ENCODE measurements at places on chromosomes 12 and 14.
A peak's percentile ranks its signal among the peaks of the same experiment; 100 is the strongest.

GRCh38 chr12:83996671-83997070 lies 915.9 kb downstream of the SLC6A15 start:
- DNase-seq, result no peak

GRCh38 chr12:607541-608001 lies 55.7 kb downstream of the NINJ2 start:
- no peak for DNase-seq

GRCh38 chr14:21016413-21017190 lies 8.3 kb downstream of the NDRG2 start:
- DNase-seq, result no peak

DNA sequence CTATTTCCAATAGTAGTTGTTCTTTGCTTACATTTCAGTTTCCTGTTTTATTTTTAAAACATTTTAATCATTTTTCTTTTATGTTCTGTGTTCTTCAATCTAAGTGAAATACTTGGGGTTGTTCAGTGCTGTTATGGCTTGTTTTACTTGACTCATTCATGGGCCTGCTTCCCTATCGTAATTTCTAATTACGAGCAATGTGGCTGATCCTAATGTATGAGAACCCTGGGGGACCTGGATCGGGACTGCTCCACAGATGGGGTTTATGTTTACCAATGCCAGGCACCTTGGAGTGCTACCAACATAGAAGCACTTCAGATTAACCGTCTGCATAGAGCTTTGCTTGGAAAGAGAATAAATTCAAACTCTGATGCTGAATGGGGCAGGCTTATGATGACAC lies 29.8 kb downstream of the TECPR2 start:
- DNase-seq, result no peak

GRCh38 chr12:98653866-98654493 lies 8.9 kb downstream of the APAF1 start:
- DNase-seq, result no peak

DNA sequence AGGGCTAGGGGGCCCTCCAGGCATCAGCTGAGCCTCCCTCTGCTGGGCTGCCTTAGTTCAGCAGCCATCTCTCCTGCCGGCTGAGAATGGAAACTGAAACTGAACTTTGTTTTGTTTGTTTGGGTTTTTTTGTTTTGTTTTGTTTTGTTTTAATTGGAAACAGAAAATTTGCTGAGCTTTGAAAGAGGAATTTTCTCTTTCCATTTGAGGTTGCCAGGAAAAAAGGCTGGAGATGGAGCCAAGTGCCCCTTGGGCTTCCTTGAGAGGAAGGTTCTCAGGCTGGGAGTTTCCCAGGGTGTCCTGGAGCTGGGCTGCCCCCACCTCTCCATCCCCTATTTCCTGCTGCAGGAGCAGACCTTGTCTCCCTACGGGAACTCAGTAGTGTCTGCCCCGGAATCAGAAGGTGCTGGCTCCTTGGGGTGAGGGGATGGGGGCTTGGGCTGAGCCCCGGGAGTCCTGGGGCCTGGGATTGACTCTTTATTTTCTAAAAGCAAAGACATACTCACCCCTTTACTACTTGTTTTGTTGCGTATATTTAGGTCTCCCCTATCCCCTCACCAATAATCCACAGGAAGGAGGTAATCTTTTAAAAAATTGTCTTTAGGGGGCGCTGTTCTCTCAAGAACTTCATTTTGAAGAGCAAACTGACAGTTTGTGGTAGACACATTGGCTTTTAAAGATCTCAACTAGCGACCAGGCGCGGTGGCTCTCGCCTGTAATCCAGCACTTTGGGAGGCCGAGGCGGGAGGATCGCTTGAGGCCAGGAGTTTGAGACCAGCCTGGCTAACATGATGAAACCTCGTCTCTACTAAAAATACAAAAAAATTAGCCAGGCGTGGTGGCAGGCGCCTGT lies 21.3 kb upstream of the OASL start:
- no peak for DNase-seq

DNA sequence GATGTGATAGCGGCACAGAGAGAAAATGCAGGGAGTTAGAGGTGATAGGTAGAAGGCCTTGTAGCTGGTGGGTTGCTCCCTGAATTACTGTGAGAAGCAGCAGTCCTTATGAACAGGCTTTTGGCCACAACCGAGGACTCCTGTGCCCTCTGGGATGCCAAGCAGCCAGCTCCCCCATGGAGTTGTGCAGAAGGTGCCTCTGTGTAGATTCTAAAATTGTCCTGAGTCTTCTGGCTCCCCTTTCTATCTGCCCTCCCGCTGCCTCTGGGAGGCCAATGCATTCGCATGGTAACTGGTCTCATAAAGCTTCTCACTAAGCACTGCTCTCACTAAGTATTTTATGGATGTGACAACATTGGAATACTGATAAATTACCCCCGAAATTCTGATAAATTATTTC lies 16.1 kb upstream of the SUSD6 start:
- no peak for DNase-seq

- DNase-seq, result no peak
These were observed 43.7 kb downstream of the CCDC59 start for GRCh38 chr12:82314406-82314892.

DNA sequence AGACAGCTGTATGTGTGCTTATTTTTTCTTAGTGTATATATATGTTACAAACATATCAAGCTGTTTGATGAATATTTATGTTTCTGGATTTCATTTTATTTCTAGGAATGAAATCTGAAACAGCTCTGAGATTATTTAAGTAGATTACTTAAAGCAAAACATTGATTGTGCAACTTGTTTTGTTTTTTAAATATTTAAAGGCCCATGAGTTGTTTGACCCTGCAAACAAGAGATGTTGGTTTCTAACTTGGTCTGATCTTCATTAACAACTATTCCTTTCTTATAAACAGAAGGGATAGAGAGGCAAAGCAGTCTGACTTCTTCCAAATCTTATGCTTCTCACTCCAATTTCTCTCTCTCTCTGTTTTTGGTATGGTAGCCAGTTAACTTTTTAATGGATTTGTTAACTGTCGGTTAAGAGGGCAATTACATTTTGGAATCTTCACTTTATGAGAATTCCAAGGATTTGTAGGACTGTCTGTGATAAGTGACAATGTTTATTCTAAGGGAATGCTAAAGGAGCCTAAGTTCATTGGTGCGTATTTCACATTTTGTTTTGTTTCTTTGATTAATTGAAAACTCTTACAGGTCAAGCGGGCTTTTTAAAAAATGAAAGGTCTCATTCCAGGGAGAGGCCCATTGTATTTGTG lies 102.6 kb upstream of the HMGA2 start:
- no peak for DNase-seq

- DNase-seq, result no peak
These were observed 12.9 kb downstream of the P2RX4 start for GRCh38 chr12:121222847-121223246.

- DNase-seq, result no peak
These were observed 185.7 kb downstream of the KICS2 start for GRCh38 chr12:64036414-64036813.

GRCh38 chr14:76352639-76353281 lies 23.2 kb upstream of the ESRRB start:
- peak; percentile 33 for DNase-seq

- DNase-seq, result no peak
These were observed 409.2 kb upstream of the TMPO start for GRCh38 chr12:98106031-98106683.

DNA sequence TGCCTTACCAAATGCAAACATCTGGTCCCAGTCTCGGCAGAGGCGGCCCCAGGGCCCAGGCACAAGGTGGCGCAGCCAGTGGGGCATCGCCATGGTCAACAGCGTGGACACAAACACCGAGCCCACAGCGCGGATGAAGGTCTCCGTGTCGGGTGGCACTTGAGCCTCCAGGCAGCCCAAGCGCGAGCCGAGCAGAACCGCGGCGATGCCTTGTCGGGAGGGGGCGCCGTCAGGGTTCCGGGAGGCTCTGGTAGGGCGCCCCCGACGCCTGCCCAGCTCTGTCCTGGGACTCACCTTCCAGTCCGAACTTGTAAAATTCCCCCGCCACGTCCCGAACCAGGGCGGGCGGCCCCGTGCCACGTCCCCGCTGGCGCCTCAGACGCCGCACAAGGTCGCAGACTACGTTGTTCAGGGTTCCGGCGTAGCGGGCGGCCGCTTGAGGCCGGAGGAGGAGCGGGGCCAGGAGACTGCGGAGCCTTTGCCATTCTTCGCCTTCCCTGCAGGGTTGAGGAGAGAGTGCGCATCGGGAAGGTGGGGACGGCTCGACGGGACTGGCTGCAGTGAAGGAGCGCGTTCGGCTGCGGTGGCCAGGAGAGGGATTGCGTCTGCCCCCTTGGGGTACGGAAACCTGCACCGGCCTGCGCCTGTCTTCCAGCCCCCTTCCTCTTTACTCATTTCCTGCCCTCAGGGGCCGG lies 1.7 kb downstream of the CYP27B1 start:
- no peak for DNase-seq

DNA sequence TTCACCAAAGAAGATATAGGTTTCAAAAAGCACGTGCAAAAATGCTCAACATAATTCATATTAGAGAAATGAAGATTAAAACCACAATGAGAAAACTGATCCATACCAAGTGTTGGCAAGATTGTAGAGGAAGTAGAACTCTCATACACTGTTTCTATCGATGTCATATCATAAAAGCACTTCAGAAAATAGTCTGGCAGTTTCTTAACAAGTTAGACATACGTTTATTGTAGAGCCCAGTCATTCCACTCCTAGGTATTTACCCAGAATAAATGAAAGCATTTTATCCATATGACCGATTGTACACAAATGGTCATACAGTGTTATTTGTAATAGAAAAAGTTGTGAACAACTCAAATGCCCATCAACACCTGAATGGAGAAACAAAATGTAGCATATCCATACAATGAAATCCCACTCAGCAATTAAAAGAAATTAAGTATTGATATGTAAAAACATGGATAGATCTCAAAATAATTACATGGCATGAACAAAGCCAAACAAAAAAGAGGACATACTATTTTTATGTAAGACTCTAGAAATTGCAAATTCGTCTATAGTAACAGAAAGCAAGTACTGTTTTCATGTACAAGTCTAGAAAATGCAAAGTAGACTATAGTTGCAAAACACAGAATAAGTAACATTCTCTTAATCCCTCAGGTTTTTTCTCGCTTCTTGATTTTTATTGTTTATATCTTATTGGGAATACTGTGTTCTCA lies 41.0 kb downstream of the USP15 start:
- DNase-seq, result no peak

- DNase-seq, result no peak
These were observed 47.9 kb downstream of the SYNE3 start for GRCh38 chr14:95468448-95469133.

DNA sequence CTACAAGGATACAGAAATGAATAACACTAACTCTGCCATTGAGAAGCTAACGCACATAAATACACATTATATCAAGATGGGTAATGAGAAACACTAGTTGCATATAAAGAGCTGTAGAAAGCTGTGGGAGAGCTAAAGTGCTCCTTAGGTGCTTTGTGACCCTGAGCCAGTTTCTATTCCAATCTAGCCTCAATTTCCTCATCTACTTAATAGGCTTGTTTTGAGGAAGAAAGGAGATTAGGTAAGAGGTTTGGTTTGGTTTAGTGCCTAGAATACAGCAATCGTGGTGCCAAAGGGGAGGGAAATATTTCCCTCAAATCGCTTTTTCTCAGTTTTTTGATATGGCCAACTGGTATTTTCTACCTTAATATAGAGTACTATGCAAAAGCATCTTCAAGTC lies 994 bp downstream of the SRP54 start:
- DNase-seq, result no peak

GRCh38 chr14:73153272-73153671 lies 17.0 kb downstream of the PSEN1 start:
- no peak for DNase-seq

DNA sequence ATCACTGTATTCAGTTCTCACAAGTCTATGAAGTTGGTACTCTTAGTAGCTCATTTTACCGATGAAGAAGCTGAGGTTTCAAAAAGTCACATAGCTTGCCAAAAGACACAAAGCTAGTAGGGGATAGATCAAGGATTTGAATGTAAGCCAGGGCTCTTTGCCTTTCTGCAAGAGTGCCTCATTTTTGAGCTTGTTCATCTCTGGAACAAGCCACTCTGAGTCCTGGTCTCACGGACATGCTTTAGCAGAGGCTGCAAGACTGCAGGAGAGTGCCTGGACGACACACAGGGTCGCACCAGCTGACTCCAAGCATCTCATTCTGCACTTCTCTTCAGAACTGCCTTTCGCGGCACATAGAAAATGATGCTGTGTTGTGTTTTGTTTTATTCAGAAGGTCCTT lies 3.7 kb downstream of the NUAK1 start:
- no peak for DNase-seq

DNA sequence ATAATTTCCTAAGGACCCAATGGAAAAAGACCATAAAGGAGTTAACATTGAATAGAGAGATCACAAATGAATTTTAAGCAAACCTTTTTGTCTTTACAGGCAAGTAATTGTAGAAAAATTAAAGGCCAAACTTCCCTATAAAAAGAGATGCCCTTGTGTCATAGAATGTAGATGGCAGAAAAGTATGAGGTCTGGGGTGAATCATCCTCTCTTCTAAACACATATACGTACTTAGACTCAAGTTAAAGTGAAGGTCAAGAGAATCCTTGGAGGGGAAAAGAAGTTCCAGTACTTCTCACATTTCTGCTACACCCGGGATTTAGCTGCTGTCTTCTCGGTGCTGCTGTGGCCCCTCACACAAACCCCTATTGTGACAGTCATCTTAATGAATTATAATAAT lies 116.2 kb upstream of the ARID2 start:
- no peak for DNase-seq

- DNase-seq, result no peak
These were observed 77.7 kb downstream of the PPP2R5C start for GRCh38 chr14:101839236-101839635.

- no peak for DNase-seq
These were observed 31.8 kb downstream of the BDKRB1 start for GRCh38 chr14:96287856-96288255.

Data from stimulated activated CD4-positive, alpha-beta T cell treated with anti-CD3 and anti-CD28 coated beads, Interleukin-1b, Interleukin-23, amount 100 ng/mL, for 24 hours (primary cell).